ENCODE measurements at places on chromosomes 13 and 19.

DNA sequence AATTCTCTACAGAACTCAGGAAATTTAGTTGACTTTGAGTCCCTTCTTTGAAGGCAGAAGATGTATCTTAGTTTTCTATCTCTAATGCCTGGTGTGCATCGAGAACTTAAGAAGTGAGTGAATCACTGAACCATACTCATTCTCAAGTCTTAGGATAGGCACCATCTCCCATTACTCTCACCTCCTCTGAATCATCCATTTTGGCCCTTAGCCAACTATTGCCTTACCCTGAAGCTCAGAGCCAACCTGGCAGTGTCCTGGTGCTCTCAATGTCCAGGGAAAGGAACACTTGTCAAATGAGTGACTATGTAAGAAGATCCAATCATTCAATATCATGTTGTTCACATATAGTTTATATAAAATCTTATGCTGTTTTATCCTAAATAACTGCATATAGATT is 146.6 kb downstream of the RGCC start:
- peak; percentile 50 for DNase-seq

DNA sequence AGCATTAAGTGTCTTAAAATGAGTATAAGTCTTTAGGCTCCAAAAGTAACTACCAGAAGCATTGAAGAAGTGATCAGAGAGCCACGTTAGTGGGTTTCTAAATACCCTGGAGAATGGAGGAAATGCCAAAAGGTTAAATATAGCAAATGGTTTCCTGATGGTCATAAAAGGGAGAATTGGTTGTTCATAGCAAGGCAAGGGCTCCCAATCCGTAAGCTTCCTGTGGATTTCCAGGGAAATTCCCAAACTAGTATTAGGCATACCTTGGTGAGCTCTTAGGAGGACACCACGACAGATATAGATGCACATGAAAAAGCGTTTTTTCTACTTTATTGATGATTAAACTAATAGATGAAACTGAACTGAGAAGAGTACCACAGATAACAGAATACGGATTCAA is 410.9 kb downstream of the FOXO1 start:
- no peak for DNase-seq

DNA sequence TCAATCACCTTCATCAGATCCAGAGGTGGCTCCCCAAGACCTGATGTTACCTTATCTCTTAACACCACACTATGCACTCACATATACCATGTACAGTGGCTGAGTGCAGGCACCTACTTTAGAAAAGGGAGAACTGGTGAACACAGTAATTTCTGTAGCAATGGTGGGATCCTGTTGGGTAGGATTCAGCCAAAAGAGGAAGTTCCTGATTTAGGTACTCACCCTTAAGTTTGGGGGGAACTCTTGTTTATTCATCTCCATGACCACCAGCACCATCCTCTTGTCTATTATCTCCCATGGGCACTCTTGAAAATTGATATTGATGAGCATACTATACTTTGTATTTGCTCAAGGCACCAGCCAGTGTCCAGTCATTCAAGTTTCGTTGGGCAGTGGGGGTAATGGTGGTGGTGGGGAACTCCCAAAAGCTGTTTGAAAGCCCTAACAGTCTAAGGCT is 324.4 kb downstream of the LMO7 start:
- no peak for DNase-seq

GRCh38 chr19:802498-803098 is 5.3 kb downstream of the PTBP1 start:
- no peak for DNase-seq

DNA sequence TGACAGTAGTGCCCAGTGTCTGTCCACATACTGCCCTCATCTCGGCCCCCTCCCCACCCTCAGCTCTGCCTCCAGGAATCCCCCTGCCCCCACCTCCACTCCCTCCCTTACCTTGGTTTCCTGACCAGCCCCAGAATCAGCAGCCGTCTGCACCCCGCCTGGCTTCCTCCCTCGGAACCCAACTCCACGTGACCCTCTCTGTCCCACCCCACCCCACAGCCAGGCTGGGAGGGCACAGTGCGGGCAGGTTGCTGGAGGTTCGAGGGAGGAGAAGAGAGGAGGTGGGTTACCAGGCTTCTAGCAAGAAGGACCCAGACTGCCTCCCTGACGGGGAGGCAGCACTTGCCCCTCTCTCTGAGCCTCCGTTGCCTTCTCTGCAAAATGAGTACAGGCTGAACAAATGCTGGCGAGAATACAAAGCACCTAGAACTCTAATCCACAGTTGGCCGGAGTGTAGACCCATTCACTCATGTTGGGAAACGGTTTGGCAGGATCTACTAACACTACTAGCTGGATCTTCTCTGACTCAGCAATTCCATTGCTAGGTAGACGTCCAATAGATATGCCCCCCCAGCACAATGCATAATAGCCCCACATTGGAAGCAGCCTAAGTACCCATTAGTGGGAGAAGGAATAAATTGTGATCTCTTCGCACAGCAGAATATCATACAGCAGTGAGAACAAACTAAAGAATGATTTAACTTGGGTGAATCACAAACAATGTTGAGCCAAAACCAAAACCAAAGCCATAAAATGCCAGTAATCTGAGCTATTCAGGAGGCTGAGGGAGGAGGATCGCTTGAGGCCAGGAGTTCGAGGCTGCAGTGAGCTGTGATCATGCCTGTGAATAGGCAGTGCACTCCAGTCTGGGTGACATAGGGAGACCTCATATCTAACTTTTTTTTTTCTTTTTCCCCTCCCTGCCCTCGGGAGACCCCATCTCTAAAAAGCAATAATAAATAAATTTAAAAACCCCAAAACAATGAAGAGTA is at the start of gene RASAL3:
Gene RASAL3, minus strand, starts transcription at position 151 of the 992 bp plus-strand sequence. CDS start 186 bp downstream, outside the sequence.
- no peak for DNase-seq

- no peak for DNase-seq
Observed at GRCh38 chr19:58440556-58440955, 603 bp upstream of the ZNF132 start.

GRCh38 chr19:2136796-2137195 is 14.6 kb downstream of the AP3D1 start:
- DNase-seq = no peak

- no peak for DNase-seq
Observed at GRCh38 chr13:103039183-103039582, 27.0 kb downstream of the SLC10A2 start.

Data from fibroblast of upper back skin (primary cell).